Endodermal cell (in vitro differentiated cells): ENCODE measurements at places on chromosomes 13 and 19.

- H3K4me1 ChIP-seq: no peaks in the 10 kb centered on the region
- no peak overlapping the region for H3K27ac ChIP-seq
- peak; percentile 33 for DNase-seq
- no peaks in the 10 kb centered on the region for H3K36me3 ChIP-seq
- no peak overlapping the region for H3K4me3 ChIP-seq
- no peaks in the 10 kb centered on the region for H3K27me3 ChIP-seq
These were observed 101.9 kb downstream of the TEX29 start for GRCh38 chr13:111422348-111422747.

- no peaks in the 10 kb centered on the region for H3K27me3 ChIP-seq
- DNase-seq: peak; percentile 52
- no peak overlapping the region for H3K27ac ChIP-seq
These were observed 194.0 kb upstream of the PCDH17 start for GRCh38 chr13:57437587-57437986.

GRCh38 chr13:33229446-33230177 lies 55.9 kb downstream of the STARD13 start:
- no peak for DNase-seq
- no peaks in the 10 kb centered on the region for H3K36me3 ChIP-seq
- H3K4me3 ChIP-seq: no peak overlapping the region
- no peaks in the 10 kb centered on the region for H3K27me3 ChIP-seq
- H3K4me1 ChIP-seq: peaks cover 3% of the 10 kb centered on the region

GRCh38 chr13:106657104-106657503 lies 89.2 kb upstream of the ARGLU1 start:
- no peak overlapping the region for H3K4me3 ChIP-seq
- H3K27me3 ChIP-seq: no peaks in the 10 kb centered on the region
- peak overlapping the region; percentile 27 for H3K27ac ChIP-seq
- DNase-seq: no peak
- H3K4me1 ChIP-seq: no peaks in the 10 kb centered on the region
- no peaks in the 10 kb centered on the region for H3K36me3 ChIP-seq

- H3K27ac ChIP-seq: no peak within 1 kb of the TSS
- no peaks in the 10 kb centered on the region for H3K4me1 ChIP-seq
- DNase-seq: peak; percentile 81
- peak within 1 kb of the TSS; percentile 87 for H3K4me3 ChIP-seq
These were observed at the start of gene MISP3 for GRCh38 chr19:14072535-14073260. Gene MISP3, plus strand, starts transcription at chr19:14072786. Its CDS starts 524 bp downstream, at chr19:14073310.

DNA sequence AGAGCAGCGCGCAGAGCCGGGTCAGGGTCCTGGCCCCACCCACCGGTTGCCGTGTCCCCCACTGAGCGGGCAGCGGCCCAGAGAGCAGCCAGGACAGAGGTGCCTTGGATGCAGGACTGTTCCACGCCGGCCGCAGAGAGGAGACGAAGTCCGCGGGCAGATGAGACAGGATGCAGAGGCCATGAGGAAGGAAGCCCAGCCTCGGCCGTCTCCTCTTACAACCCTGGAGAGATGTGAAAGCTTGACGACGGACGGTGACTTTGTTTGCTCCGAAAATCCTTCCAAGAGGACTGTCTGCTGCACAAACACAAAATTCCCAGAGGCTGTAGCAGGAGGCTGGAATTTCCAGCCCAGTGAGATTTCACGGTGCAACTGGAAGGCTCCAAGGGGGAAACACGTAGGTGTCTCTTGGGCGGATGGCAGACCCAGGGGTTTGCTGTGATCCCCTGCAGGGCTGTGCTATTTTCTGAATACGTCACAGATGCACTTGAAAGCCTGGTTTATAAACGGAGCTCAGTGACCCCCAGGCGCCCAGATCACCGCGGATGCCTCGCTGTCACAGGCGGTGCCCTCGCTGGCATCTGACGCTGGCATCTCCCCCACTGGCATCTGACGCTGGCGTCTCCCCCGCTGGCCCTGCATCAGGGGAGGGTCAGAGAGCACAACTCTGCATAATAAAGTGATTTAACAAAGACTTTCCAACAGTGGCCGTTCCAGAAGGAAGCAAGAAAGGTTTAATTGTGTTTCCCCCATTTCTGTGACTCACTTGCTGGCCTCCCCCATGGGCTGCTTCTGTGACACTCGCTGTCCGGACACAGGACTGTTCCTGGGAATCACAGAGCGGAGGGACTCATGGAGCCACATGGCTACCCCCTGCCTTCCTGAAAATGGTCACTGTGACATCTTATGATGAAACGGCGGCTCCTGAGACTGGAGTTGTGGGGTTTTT lies 62.0 kb upstream of the C13orf46 start:
- no peaks in the 10 kb centered on the region for H3K4me1 ChIP-seq
- no peak for DNase-seq
- no peak overlapping the region for H3K4me3 ChIP-seq
- H3K27ac ChIP-seq: peak overlapping the region; percentile 73
- no peaks in the 10 kb centered on the region for H3K36me3 ChIP-seq
- H3K27me3 ChIP-seq: no peaks in the 10 kb centered on the region

DNA sequence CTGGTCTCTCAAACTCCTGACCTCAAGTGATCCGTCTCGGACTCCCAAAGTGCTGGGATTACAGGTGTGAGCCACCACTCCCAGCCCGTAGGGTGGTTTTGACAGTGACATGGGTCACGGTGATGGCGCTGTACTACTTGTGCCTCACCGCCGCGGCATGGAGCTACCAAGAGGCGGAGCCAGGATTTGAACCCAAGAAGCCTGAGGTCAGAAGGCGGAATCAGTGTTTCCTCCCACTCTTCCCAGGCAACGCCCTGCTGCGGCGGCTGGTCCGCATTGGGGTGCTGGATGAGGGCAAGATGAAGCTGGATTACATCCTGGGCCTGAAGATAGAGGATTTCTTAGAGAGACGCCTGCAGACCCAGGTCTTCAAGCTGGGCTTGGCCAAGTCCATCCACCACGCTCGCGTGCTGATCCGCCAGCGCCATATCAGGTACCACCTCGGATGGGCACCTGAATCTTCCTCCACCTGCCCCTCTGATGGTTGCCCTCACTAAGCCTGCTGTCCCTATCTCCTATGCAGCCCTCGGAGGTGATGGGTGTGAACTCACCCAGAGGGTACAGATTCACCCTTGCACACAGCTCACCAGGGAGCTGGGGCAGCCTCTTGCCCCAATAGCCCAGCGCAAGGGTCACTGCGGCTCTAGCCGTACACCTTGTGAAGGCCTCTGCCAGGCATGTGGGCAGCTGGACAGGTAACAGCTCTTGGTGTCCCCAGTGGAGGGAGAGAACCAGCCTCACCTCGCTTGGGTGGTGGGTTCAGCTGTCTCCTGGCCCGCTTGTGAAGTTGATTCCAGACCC lies 5.6 kb downstream of the RPS9 start:
- peaks cover 16% of the 10 kb centered on the region for H3K4me1 ChIP-seq
- H3K27ac ChIP-seq: no peak overlapping the region
- H3K27me3 ChIP-seq: no peaks in the 10 kb centered on the region
- DNase-seq: no peak
- peaks cover 65% of the 10 kb centered on the region for H3K36me3 ChIP-seq
- H3K4me3 ChIP-seq: no peak overlapping the region

- H3K4me1 ChIP-seq: no peaks in the 10 kb centered on the region
- DNase-seq: no peak
- no peak overlapping the region for H3K27ac ChIP-seq
- H3K27me3 ChIP-seq: no peaks in the 10 kb centered on the region
- no peaks in the 10 kb centered on the region for H3K36me3 ChIP-seq
These were observed 124.4 kb downstream of the NALCN start for GRCh38 chr13:101291646-101292515.

- H3K4me1 ChIP-seq: no peaks in the 10 kb centered on the region
- H3K36me3 ChIP-seq: no peaks in the 10 kb centered on the region
- peaks cover 18% of the 10 kb centered on the region for H3K27me3 ChIP-seq
- no peak for DNase-seq
- no peak overlapping the region for H3K27ac ChIP-seq
- no peak overlapping the region for H3K4me3 ChIP-seq
These were observed 1063.8 kb downstream of the EFNB2 start for GRCh38 chr13:105471673-105472072.

GRCh38 chr19:33396701-33397535 lies 23.4 kb downstream of the CEBPG start:
- H3K27ac ChIP-seq: no peak overlapping the region
- no peaks in the 10 kb centered on the region for H3K36me3 ChIP-seq
- no peaks in the 10 kb centered on the region for H3K27me3 ChIP-seq
- DNase-seq: peak; percentile 77

DNA sequence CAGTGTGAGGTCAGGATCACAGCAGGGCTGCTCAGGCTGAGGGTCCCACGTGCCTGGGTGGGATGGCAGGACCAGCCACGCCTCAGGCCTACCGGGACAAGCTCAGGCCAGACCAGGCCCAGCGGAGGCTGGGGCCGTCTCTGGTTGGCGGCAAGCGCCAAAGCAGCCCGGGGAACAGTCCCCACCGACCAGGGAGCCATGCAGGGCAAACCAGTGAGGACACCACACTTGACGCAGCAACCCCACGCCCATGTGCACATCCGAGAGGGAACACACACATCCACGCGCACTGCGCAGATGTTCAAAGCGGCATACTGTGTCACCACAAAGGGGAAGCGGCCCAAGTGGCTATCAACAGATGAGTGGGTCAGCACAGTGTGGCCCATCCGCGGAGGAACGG lies 15.2 kb downstream of the IZUMO4 start:
- DNase-seq: no peak
- peak overlapping the region; percentile 17 for H3K27ac ChIP-seq
- no peaks in the 10 kb centered on the region for H3K4me1 ChIP-seq

DNA sequence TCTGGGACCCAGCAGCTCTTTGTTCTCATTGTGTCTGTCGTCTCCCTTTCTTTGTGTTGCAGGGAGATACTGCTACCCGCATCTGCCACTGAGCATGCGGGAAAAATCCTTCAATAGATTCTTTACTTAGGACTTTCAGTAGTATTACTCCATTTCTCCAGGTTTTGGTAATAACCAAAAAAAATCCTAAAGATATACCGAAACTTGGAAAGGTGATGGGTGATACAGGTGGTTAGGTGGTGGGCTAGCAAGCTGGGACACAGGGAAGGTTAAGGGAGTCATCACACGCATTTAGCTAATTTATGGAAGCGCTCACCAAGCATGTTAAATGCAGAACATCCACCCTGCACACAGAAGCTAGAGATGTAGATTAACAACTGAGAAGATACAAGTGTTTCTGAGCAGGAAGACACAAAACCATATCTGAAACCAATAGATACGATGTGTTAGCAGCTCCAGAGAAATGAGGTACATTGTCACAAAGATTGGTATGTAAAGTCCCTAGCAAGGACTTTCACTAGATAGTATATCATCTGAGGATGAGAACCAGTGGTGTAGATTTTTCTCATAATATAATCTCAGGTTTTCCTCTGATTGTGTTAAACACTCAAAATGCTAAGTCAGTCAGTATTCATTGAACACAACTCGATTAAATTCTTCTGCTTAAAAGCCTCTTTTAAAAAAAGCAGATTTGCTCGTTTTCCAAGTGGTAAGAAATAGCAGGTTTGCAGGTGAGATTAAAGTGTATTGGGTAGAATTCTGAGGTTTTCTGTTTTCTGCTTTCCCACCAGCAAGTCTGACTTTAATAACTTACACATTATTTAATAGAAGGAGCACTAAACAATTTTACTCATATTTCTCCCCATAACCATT lies 1.2 kb upstream of the SLAIN1 start:
- DNase-seq: peak; percentile 44
- H3K4me1 ChIP-seq: peaks cover 5% of the 10 kb centered on the region
- H3K36me3 ChIP-seq: no peaks in the 10 kb centered on the region
- peak overlapping the region; percentile 86 for H3K27ac ChIP-seq
- peak overlapping the region; percentile 83 for H3K4me3 ChIP-seq

GRCh38 chr19:6540918-6541689 lies 10.3 kb downstream of the TNFSF9 start:
- no peaks in the 10 kb centered on the region for H3K36me3 ChIP-seq
- no peak overlapping the region for H3K4me3 ChIP-seq
- H3K27ac ChIP-seq: no peak overlapping the region
- DNase-seq: no peak
- no peaks in the 10 kb centered on the region for H3K4me1 ChIP-seq
- no peaks in the 10 kb centered on the region for H3K27me3 ChIP-seq

DNA sequence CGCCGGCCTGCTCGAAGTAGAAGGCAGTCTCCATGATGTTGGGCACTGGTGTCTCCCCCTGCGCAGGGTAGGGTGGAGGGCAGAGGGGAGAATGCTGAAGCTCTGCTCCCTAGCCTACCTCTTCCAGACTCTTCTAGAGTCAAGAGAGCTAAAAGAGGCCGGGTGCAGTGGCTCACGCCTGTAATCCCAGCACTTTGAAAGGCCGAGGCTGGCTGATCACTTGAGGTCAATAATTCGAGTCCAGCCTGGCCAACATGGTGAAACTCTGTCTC lies 10.2 kb downstream of the RSPH6A start:
- H3K27ac ChIP-seq: no peak overlapping the region
- no peaks in the 10 kb centered on the region for H3K27me3 ChIP-seq
- no peak for DNase-seq
- H3K4me1 ChIP-seq: no peaks in the 10 kb centered on the region
- no peaks in the 10 kb centered on the region for H3K36me3 ChIP-seq

DNA sequence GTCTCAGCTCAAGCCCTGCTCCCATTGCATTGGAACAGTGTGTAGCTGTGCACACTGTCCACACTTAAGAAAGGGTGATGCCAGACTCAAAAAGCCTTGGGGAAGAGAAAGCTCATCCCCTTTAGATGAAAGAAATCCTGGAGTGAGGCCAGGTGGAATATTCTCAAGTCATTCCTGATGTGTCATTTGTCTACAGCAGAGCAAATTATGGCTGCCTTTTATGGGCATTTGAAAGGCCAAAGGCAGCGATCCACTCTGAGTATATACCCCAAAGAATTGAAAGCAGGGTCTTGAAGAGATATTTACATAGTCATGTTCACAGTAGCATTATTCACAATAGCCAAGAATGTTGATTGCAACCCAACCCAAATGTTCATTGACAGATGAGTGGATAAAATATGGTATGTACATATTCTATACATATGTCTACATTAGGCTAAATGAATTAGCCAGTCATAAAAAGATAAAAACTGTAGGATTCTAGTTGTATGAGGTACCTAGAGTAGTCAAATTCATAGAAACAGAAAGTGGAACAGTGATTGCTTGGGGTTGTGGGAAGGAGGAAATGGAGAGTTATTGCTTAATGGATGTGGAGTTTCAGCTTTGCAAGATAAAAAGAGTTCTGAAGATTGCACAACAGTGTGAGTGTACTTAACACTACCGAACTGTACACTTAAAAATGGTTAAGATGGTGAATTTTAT lies 214.9 kb downstream of the KCNRG start:
- H3K4me3 ChIP-seq: no peak overlapping the region
- no peaks in the 10 kb centered on the region for H3K4me1 ChIP-seq
- H3K27me3 ChIP-seq: no peaks in the 10 kb centered on the region
- H3K27ac ChIP-seq: no peak overlapping the region
- no peak for DNase-seq

GRCh38 chr13:75685239-75685697 lies 49.1 kb downstream of the LMO7 start:
- DNase-seq: peak; percentile 65
- H3K4me3 ChIP-seq: no peak overlapping the region
- no peaks in the 10 kb centered on the region for H3K4me1 ChIP-seq
- no peaks in the 10 kb centered on the region for H3K36me3 ChIP-seq

GRCh38 chr13:100069278-100069677 lies 19.6 kb upstream of the PCCA start:
- no peaks in the 10 kb centered on the region for H3K36me3 ChIP-seq
- no peaks in the 10 kb centered on the region for H3K27me3 ChIP-seq
- H3K4me1 ChIP-seq: no peaks in the 10 kb centered on the region
- DNase-seq: no peak

- H3K36me3 ChIP-seq: peaks cover 11% of the 10 kb centered on the region
- DNase-seq: peak; percentile 74
These were observed 4.0 kb upstream of the GRIN3B start for GRCh38 chr19:996051-996838.

- no peak overlapping the region for H3K4me3 ChIP-seq
- H3K27me3 ChIP-seq: no peaks in the 10 kb centered on the region
- DNase-seq: no peak
- no peak overlapping the region for H3K27ac ChIP-seq
- H3K4me1 ChIP-seq: no peaks in the 10 kb centered on the region
- H3K36me3 ChIP-seq: no peaks in the 10 kb centered on the region
These were observed 20.0 kb downstream of the KLF12 start for GRCh38 chr13:74114202-74114601.
